Activated CD4-positive, alpha-beta T cell treated with anti-CD3 and anti-CD28 coated beads, Interleukin-2, amount 50 U/mL, for 4 hours (primary cell): ENCODE measurements at places on chromosomes 3 and 15.

- DNase-seq = no peak
These were observed 156.1 kb downstream of the STXBP5L start for GRCh38 chr3:121064121-121064520.

- DNase-seq = no peak
These were observed 40.1 kb upstream of the XCR1 start for GRCh38 chr3:46067401-46067800.

- no peak for DNase-seq
These were observed 132.5 kb downstream of the CMSS1 start for GRCh38 chr3:99949956-99950670.

DNA sequence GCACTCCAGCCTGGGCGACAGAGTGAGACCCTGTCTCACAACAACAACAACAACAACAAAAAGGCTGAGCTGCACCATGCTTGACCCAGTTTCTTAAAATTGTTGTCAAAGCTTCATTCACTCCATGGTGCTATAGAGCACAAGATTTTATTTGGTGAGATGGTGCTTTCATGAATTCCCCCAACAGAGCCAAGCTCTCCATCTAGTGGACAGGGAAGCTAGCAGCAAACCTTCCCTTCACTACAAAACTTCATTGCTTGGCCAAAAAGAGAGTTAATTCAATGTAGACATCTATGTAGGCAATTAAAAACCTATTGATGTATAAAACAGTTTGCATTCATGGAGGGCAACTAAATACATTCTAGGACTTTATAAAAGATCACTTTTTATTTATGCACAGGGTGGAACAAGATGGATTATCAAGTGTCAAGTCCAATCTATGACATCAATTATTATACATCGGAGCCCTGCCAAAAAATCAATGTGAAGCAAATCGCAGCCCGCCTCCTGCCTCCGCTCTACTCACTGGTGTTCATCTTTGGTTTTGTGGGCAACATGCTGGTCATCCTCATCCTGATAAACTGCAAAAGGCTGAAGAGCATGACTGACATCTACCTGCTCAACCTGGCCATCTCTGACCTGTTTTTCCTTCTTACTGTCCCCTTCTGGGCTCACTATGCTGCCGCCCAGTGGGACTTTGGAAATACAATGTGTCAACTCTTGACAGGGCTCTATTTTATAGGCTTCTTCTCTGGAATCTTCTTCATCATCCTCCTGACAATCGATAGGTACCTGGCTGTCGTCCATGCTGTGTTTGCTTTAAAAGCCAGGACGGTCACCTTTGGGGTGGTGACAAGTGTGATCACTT, 2.0 kb downstream of the CCR5 start:
- DNase-seq = no peak

DNA sequence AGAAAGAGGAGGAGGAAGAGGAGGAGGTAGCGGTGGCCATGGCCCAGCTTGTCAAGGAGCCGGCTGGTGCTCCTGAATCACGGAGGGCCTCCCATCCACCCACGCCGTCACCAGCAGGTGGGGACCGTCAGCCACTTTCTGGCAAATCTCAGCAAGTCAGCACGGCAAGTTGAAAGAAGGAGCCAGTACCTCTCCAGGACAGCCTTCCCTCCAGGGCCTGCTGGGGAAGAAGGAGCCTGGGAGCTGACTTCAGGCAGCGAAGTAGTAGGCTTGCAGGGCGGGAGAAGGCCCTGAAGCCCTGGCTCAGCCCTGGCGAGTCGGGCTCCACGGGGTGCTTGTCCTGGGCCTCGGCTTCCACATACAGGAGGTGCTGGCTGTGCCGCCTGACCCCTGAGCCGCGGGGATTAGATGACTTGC, 99.2 kb upstream of the TRPM1 start:
- peak; percentile 73 for DNase-seq

GRCh38 chr3:46681387-46681786, 12.1 kb downstream of the ALS2CL start:
- no peak for DNase-seq

GRCh38 chr3:138196023-138196422, 8.9 kb downstream of the ARMC8 start:
- DNase-seq = no peak

DNA sequence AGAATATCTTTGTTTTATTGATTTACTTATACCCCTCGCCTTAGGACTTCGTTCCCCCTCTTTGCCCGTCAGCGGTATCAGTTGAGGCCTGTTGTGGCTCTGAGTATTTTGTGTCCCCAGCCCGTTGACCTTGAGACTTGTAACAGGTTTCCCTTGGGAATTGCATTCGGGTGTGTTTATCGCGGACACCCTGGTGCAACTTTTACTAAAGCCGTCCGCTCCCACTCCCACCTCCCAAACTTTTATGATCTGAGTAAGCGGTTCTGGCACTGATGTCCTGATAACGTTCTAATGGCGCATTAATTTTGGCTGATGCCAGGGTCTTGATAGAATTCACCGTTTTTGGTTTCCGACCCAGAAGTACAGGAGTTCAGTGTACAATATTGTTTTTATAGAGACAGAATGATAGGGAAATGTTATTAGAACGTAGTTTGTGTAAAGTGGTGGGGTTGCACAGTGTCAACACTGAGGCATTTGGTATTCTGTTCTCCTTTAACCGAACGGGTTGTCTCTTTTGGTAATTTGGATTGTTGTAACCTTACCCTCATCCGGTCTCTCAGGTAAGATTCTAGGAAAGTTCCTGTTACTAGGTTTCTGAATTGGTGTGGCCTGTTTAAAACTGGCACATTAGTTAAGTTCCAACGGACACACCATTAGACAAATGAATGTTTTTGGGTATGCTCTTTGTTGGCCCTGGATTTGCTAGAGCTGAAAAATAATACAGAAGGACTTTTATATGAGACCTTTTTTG, 47.8 kb downstream of the OIP5 start:
- DNase-seq = no peak

DNA sequence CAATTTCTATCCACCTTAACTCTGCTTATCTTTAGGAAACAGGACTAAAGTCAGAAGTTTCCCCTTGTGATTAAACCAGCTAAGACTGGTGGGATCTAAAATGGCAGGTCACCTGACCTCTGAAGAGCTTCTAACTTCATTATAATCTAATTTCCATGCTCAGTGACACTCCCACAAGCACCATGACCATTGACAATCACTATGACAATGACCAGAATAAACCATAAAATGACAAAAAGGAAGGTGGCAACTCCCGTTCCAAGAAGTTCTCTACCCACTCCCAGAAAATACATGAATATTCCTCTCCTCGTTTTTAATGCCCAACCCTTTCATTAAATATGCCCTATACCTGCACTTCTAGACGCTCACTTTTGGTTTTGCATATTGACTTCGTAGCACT, 471.2 kb upstream of the CCDC54 start:
- no peak for DNase-seq

- DNase-seq = no peak
These were observed 22.3 kb downstream of the GMNC start for GRCh38 chr3:190840146-190840545.

DNA sequence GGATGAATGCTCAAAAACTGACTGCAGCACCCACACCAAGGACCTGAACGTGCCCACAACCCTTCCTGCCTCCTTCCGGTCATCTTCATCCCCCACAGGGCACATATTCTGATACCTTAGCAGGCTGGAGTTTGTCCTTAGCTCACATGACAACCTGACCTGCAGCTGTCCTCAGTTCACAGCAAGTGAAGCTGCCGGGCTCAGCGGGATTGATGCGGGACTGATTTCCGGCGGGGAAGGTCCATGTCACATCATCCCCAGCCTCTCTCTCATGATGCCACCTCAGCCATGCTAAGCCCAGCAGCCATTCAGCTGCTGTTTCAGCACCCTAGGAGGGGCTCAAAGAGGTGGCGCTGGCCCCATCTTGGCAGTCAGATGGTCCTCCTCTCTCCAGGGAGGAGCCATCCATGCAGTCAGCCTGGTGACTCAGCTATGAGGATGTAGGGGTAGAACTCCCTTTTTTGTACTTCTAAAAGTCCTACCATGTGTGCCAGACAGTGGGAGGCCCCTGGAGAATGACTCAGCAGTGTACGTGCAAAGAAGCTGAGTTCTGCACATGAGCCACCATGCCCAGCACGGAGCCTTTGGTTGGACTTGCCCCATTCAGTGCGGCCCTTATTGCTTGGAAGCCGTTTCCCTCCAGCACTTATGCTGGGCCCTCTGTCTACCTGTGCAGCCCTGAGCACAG, 9.5 kb downstream of the CA12 start:
- no peak for DNase-seq

- no peak for DNase-seq
These were observed 69.8 kb upstream of the SPATA12 start for GRCh38 chr3:56990641-56991015.

GRCh38 chr3:4520033-4520816, 27.1 kb downstream of the ITPR1 start:
- DNase-seq = no peak

GRCh38 chr3:50258029-50258680, 10.8 kb upstream of the SEMA3B start:
- DNase-seq = no peak

DNA sequence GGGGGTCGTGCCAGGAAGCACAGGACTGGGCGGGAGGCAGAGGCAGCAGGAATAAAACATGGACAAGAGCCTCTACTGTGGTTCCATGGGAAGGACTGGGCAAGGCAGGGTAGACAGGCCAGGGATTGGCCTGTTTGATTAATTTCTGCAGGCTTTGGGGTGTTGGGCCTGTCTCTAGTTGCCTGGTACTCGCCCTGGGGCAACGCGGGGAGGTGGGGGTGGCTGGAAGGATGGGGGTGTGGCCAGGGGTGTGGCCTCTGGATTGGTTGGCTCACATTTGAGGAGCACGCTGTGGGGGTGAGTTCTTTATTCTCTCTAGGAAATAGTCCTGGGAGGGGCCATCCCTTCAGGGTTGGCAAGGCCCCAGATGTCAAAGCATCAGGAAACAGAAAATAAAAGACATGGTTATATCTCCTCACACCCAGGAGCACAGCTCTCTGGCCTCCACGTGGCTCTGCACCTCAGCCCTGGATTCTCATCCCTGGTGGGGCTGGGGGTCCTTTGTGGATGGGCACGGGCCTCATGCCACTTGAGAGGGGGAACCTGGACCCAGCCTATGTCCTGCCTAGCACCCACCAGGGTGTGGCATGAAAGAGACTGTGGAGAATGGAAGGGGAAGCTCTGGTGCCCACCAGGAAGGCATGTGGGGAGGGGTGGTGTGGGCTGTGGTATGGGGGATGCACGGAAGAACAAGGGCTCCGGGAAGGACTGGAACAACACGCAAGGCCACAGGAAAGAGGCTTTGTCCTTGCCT, 223.0 kb upstream of the LYSMD4 start:
- DNase-seq = no peak

DNA sequence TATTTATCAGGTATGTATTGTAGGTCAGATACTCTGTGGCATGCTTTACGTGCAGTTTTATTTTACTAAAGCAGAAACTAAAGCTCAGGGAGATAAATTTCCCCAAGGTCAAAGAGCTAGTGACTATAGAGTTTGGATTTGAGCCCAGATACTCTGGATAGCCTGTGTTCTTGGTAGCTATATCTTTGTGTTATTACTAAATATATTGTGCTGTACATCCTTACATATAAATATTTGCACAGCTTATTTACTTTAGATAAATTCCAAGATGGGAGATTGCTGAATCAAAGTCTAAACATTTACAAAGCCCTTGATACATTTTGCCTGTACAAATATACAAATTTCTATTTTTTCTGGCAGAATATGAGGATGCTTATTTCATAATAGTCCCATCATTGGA, 660.9 kb upstream of the NAALADL2 start:
- DNase-seq = no peak

DNA sequence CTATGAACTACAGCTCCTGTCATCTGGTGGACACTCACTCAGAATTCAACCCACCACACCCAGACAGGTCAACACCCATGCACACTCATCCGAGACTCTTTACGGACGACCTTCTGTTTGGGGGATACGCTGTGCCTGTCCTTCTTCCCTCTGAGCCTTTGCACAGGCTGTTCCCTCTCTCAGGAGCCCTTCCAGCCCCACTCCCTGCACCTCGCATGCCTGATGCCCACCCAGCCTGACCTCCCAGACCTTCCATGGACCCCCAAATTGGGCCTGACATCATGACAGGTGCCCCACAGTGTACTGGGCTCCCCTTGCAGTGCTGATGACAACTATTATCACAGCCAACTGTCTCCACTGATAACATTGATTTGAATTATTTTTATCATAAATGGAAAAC, 135.8 kb downstream of the NSMCE3 start:
- DNase-seq = no peak

GRCh38 chr3:126752303-126753190, 48.5 kb downstream of the CHCHD6 start:
- peak; percentile 8 for DNase-seq

- peak; percentile 17 for DNase-seq
These were observed 498 bp downstream of the PDE12 start for GRCh38 chr3:57556459-57557084.

DNA sequence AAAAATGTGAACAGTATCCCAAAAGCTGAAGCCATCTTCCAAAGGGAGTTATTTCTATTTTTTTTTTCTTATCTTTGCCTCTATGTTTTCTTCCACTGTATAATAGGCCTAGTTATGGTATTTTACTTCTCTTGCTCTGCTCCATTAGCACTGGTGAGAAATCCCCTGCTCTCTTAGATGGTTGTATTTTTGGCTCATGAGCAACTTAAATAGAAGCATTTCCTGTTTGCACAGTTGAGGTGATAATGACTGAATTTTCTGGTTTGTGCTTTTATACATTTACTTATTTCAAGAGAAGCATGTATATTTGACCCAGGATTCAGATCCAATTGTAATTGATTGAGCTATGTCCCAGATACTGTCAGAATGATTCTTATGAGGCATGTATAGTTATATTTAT, 61.6 kb upstream of the CD200R1L start:
- DNase-seq = no peak

DNA sequence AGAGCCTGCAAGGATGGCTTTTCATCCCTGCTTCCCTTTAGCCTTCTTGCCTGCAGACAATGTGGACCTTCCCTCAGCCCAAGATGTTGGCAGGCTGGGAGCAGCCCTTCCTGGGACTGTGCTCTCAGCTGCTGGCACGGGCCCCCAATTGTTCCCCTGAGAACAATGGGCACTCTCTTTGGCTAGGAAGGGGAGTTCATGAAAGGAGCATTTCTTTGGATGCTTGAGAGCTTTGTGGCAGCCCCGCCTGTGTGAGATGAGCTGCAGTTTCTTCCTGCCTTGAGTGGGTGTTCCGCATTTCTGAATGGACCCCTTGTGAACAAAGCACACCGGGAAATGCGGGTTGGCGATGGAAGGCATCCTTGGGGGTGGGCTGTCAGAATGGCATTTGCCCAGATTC, 35.0 kb upstream of the BSN start:
- no peak for DNase-seq

DNA sequence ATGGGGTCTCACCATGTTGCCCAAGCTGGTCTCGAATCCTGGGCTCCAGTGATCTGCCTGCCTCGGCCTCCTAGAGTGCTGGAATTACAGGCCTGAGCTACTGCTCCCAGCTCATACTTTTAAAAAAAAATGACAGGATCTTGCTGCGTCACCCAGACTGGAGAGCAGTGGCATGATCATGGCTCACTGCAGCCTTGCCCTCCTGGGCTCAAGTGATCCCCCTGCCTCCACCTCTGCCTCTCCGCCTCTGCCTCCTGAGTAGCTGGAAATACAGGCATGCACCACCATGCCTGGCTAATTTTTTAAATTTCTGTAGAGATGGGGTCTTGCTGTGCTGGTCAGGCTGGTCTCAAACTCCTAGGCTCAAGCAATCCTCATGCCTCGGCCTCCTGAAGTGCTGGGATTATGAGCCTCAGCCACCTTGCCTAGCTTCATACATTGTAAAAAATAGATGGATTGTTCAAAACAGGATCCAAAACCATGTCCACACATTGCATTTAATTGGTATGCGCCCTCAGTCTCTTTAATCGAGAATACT, 8.9 kb downstream of the PHLDB2 start:
- no peak for DNase-seq
